ENCODE measurements at places on chromosomes 13 and 19.
A peak's percentile ranks its signal among the peaks of the same experiment; 100 is the strongest.

- DNase-seq = no peak
These were observed 29.0 kb downstream of the BTBD2 start for GRCh38 chr19:1986357-1987162.

GRCh38 chr13:37886879-37887278 lies 17.3 kb upstream of the TRPC4 start:
- no peak for DNase-seq

GRCh38 chr19:2034729-2035589 lies 16.1 kb downstream of the MKNK2 start:
- DNase-seq = peak; percentile 83

DNA sequence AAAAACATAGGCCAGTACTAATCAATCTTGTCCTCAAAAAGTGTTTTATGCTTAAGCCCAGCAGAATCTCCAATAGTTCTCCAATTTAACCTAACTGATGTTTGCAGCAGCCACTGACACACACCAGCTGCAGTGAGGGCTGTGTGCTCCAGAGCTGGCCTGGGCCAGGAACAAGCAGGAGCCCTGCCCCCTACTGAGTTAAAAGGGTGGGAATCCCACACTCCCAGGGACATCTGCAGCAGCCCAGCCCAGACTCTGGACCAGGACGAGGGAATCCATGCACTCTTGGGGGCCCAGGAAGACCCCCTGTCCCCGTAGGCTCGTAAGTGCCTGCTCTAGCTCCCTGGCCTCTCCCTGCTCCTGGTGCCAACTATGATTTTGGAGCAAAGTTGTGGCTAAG lies 91.5 kb upstream of the ATXN8OS start:
- no peak for DNase-seq

DNA sequence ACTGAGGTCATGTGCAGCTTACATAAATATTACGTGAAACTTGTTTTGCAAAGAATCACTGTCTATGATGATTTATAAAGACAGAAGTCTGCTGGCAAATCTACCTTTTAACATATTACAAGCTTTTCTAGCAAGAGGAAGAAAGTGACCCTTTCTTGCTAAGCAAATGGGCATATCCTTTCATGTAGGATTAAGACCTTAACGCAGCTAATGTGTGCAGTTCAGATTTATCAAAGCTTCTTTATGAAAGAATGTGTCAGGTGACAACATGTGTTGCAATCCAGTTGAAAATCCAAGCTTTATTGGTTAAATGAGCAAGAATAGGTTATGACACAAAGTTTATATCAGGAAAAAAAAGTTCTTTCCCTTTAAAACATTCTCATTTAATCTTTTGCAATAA lies 115.6 kb upstream of the NBEA start:
- no peak for DNase-seq

GRCh38 chr19:4108767-4109625 lies 14.9 kb downstream of the MAP2K2 start:
- DNase-seq = peak; percentile 84

DNA sequence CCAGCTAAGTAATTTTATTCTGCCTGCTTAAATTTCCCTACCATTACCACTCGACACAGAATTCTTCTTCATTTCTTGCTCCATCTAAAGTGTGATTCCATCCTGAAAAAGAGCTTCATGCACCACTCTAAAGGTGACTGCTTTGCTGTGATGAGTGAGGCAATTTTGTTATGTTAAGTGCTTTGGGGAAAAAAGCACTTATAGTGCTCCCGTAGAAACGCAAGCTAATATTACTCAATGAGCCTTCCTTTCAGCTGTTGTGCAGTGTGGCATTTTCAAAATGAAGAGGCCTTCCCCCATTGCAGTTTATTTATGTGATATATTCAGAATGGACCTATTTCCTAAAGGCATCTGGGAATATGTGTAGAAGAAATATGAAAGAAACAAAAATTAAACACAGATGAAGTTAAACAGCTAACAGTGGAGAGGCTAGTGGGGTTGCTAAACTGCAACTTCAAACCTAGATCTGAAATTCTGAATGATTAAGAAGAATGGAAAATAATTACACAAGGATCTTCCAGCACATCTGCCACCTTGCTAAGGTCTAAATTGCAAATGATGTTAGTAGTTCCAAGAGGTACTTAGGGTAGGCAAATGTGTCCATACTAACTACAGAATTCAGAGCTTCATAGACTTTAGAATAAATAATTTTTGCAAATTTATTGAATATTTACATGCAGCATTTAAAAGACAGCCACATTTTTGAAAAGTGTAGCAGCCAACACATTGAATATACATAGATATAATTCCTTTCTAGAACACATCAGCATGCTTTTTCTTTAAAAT lies 211.7 kb downstream of the DCT start:
- DNase-seq = no peak

GRCh38 chr13:30081331-30081730 lies 226.0 kb downstream of the KATNAL1 start:
- no peak for DNase-seq

DNA sequence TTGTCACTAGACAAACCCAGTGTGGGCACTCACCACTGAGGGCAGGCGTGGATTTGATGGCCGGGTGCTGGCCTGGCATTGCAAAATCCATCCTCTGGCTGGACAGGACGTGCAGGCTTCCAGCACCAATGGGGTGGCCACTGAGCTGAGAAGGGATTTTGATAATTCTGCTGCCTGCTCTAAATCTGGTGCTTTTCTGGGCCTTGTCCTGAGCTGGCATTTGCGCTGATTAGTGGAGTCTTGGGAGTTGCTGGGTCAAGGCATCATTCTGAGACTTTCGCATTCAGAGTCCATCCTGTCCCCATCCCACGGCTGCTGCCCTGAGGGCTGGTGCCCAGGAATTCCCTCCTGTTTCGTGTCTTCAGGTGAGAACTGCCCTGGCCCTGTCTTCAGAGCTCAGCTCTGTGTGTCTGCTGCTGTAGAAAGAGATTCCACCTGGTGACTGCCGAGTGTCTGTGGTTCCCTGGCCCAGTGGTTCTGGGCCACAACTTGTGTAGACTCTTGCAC lies 65.9 kb upstream of the MCF2L start:
- no peak for DNase-seq

DNA sequence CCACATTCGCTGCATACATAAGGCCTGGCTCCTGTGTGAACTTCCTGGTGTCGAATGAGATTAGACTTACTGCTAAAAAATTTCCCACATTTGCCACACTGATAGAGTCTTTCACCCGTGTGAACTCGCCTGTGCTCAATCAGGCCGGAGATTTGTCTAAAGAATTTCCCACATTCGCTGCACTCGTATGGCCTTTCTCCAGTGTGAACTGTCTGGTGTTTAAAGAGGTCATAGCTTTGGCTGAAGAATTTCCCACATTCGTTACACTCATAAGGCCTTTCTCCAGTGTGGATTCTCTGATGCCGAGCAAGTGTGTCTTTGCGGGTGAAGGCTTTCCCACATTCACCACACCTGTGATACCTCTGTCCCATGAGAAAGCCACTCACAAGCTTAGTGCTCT lies 6.5 kb downstream of the ZNF671 start:
- DNase-seq = no peak

GRCh38 chr13:32206097-32206740 lies 108.9 kb downstream of the ZAR1L start:
- DNase-seq = no peak

- DNase-seq = no peak
These were observed 138.0 kb downstream of the MIPEP start for GRCh38 chr13:23751195-23751594.

- no peak for DNase-seq
These were observed 554.1 kb upstream of the KLHL1 start for GRCh38 chr13:70662231-70662940.

- DNase-seq = no peak
These were observed 251.4 kb downstream of the VWA8 start for GRCh38 chr13:41709511-41709910.

DNA sequence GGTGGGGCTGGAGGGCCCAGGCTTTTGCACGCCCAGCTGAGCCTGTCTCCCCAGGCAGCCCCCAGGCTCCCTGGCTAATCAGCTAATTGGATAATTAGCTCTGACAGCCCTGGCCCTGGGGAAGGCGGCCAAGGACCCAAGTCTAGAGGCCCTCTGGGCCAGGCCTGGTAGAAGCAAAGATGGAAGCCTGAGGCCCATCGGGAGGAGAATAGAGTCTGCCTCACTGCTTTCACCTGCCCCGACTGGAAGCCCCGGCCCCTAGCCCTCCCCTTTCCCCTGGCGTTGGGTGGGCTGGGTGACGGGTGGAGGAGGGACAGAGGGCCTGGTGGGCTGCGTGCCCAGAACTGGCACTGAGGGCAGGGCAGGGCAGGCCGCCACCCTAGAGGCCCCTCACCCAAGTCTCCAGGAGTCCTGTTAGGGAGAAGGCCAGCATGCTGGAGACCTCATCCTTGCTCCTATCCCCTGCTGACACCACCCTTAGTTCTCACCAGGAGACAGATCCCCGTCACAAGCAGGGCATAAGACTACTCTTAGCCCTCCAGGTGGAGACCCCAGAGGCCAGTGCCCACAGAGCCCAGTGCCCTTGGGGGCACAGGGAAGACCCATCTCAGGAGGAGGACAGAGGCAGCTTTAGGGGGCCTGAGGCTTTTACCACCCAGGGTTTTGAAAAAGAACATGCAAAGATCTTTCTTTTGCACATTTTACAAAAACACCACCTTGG lies 12.0 kb downstream of the LYL1 start:
- DNase-seq = no peak

DNA sequence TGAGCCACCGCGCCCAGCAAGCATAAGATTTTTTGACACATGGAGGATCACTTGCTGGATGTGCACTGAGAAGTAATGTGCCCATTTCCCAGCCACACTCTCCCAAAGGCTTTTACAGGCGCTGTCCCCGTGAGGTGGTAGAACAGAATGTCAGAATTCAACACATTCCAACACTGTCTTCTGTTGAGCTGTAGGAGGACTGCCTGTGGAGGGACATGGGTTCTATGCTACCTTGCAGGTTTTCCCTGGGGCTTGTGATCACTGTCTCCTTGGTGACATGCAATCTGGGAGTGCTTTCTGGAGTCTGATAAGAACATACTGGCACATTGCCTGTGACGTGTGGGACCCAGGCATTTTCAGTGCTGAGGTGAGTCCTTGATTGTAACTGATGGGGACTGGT lies 38.5 kb downstream of the DPRX start:
- no peak for DNase-seq

DNA sequence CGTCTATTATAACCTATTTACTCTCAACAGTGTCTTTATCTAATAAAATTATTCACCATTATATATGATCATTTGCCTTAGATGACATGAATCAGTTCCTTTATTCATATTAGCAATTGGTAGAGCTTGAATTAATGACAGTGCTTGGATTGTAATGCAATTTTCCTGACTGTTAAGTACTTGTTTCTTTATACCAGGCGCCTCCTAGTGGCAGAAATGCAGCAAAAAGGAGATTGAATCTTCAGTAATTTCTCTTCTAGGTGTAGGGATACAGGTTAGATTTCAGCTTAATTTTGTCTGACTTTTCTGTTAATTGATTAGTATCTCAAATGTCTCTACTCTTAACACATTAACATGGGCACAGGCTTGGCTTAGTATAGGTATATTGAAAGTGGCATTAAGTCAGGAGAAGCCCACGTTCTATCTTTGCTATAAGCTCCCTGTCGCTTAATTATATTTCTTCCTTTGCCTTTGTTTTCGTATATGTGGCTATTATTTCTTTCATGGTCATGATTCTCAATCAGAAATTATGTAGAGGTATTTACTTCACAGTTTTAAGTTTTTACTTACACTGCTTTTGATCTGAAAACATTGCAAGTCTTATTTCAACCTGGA lies 9.1 kb upstream of the LHFPL6 start:
- peak; percentile 67 for DNase-seq

DNA sequence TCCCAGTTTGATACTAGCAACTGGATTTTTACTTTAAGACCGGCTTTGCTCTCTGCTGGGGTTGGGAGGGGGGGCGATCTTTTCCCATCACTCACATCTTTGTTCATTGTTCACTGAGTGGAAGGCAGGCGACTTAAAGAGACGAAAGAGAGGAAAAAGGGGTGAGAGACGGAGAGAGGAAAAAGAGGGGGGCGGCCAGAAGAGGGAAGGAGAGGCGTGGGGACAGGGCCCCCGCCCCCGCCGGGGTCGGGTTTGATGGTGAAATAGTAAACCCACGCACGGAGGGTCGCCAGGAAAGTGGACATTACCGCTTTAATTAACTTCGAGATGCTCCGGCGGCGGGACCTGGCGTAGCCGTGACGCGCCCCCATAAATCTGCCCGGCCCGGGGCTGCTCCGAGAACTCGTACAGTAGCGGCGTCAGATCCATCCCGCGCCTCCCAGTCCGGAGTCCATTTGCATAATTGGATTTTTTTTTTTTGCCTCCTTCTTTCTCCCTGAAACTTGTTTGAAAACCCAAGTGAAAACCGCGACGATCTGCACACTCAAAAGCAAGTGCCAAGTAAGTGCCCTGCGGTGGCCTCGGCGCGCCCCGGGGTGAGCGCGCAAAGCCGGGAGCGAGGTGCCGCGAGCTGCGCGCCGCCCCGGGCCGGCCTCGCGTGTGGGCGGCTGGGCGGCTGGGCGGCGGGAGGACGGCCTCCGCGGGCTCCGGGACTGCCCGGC lies 143.9 kb upstream of the ZNF536 start:
- DNase-seq = no peak

- DNase-seq = peak; percentile 93
These were observed 16.9 kb downstream of the ZNF296 start for GRCh38 chr19:45059258-45059965.

GRCh38 chr19:49701271-49701786 lies 10.4 kb downstream of the CPT1C start:
- DNase-seq = no peak

Data from activated CD8-positive, alpha-beta memory T cell treated with anti-CD3 and anti-CD28 coated beads for 24 hours (primary cell).